ENCODE measurements at places on chromosomes 7 and 10. TPM values are rescaled to one million over a fixed set of nuclear protein-coding genes. Genes with fewer than 3 reads are reported as not detected.

The OLAH gene
- 4.0 TPM for total RNA-seq

The OR6B1 gene
- not detected for total RNA-seq

The NPY4R2 gene
- not detected for total RNA-seq

The GLI3 gene
- not detected for total RNA-seq

The MKX gene
- total RNA-seq = 0.23 TPM

The TAS2R4 gene
- 0.65 TPM for total RNA-seq

The C7orf33 gene
- not detected for total RNA-seq

The INSYN2A gene
- total RNA-seq = not detected

The CRYGN gene
- total RNA-seq = 0.35 TPM

- no peak for DNase-seq
Observed at GRCh38 chr10:23157691-23158369, 34.3 kb upstream of the PTF1A start.

DNA sequence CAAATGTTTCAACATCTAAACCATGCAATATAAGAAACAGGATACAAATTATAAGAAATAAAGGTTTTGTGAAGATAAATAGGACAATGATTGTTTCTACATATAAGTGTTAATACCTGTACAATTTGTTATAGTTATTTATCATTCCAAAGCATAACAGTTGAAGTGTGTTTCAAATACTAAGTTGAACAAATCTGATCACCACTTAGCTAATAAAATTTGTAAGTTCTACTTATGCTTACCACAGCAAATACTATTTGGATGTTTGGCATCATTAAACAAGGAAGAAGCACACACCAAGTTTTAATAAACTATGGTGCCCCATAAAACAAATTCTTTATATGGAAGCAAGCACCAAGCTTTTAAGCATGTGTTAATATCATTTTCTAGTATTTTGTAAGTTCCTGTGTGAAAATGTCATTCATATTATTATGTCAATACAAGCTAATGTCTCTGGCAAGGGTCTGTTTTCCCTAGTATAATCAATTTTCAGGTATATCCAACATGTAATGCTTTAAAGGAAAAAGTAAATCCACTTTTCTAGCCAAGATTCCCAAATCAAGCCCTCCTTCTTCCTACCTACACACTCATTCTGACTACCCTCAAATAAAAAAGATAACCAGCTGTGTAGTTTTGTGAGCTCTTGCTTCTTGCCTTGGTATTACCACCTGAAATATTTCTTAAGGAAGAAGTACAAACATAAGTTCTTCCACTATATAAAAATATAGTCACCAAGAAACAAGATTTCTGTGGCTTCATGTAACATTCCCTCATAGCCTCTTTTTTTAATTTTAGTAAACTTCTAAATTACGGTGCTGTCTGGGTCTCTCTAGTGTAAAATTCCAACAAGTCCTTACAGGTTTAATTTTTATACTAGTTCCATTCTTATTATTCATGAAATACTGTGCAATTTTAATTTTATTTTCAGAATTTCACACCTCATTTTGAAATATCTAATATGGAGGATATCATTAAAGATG is 9.2 kb downstream of the SKAP2 start:
- DNase-seq = no peak

DNA sequence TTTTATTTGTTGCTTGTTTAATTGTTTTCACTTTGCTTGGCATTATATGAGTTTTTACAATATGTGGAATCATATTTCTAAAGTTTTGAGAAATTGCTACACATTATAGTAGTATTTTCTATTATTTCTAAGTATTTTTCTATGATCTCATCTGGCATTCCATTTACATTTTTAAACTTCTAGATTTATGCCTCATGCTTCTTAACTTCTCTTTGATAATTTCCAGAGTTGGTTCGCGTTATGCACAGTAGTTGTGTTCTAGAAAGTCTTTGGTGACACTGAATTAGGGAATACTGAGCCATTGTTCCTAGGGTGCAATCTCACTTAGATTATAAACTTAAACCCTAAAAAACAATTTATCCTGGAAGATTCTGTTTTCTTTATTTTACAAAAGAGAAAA is 129.2 kb downstream of the GNAI1 start:
- no peak for DNase-seq

- no peak for DNase-seq
Observed at GRCh38 chr10:11339660-11340059, 271.8 kb downstream of the USP6NL start.

GRCh38 chr7:157139810-157140510 is 1.2 kb downstream of the UBE3C start:
- peak; percentile 52 for DNase-seq

- no peak for DNase-seq
Observed at GRCh38 chr10:42898037-42898960, 115.7 kb downstream of the BMS1 start.

- no peak for DNase-seq
Observed at GRCh38 chr7:22809902-22810642, 12.6 kb downstream of the TOMM7 start.

DNA sequence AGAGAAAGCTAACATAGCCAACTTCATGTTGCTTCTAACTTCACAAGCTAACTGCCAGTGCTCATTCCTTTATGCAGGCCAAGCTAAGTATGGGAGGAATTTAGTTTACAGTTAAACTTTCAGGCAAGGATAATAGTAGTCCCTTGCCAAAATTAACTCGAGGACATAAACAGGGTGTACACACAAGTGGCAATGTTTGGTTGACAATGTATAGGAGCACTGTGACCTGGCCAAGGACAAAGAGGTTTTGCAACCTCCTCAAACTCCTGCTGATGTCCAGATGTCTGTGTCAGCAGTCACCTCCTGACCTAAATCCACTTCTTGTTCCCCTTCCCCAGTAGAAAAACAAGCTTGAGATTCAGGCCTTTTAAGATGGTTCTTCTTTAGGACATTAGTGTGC is 494.6 kb upstream of the KLF6 start:
- DNase-seq = no peak

DNA sequence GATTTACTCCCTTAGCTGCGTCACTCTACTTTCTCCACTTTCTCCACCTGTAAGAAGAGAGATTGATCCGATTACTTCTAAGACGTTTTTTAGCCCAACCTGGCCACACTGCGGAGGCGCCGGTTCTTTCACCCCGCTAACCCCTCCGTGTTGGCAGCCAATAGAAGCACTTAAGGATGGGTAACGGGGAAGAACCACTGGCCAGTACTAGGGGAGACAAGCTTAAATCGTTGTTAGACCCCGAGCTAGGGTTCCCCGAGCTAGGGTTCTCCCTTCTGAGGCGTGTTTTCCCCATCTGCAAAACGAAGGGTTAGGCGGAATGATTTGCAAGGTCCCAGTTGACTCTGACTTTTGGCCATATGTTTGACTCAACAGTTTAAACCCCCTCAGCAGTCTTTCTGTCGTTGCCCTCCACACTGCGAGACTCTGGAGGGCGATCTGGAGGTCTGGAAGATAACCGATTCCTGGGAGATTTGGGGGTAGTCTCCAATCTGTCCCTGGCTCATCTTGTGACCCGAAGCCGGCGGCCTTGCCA is 644 bp downstream of the UMAD1 start:
- DNase-seq = no peak

GRCh38 chr7:113917840-113918239 is 969 bp downstream of the PPP1R3A start:
- no peak for DNase-seq

DNA sequence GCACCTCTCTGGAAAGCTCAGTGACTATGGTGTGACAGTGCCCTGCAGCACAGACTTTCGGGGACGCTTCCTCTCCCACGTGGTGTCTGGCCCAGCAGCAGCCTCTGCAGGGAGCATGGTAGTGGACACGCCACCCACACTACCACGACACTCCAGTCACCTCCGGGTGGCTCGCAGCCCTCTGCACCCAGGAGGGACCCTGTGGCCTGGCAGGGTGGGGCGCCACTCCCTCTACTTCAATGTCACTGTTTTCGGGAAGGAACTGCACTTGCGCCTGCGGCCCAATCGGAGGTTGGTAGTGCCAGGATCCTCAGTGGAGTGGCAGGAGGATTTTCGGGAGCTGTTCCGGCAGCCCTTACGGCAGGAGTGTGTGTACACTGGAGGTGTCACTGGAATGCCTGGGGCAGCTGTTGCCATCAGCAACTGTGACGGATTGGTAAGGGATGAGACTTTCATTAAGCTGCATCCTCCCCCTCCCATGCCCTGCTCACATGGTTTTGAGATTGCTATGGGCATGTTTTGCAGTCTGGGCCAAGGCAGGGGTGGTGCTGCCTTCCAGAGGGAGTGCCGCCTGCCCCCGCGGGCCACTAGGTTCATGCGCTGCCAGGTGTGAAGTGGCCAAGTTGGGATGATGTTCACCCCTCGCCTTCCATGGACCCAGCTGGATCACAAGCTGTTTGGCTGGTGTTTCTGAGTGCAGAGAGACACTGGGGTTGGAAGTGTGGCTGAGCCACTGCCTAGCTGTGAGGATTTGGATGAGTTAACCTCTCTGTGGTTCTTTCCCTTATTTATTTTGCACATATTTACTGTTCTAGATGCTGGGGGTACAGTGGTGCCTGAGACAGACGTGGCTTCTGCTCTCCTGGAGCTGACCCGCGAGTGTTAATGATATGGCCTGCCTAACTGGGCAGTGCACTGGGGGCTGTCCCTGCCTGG is 2.5 kb downstream of the ADAMTS14 start:
- no peak for DNase-seq

DNA sequence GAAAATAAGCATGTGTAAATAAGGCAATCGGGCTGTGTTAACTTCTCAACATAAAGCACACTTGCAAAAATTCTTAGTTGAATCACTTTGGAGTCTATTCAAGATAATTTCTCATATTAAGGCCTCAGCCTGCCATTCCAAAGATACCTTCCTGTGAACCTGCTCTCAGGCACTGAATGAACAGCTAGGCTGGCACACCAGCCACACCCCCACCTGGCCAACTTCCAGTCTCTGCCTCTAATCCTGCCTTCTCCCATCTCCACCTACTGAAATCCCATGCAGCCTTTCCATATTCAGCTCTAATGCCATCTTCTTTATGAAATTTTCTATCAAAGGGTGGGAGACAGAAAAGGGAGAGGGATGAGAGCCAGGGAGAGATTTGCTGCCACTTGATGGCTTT is 17.1 kb upstream of the MACROH2A2 start:
- no peak for DNase-seq

GRCh38 chr7:47035522-47035921 is 546.4 kb downstream of the TNS3 start:
- DNase-seq = no peak

DNA sequence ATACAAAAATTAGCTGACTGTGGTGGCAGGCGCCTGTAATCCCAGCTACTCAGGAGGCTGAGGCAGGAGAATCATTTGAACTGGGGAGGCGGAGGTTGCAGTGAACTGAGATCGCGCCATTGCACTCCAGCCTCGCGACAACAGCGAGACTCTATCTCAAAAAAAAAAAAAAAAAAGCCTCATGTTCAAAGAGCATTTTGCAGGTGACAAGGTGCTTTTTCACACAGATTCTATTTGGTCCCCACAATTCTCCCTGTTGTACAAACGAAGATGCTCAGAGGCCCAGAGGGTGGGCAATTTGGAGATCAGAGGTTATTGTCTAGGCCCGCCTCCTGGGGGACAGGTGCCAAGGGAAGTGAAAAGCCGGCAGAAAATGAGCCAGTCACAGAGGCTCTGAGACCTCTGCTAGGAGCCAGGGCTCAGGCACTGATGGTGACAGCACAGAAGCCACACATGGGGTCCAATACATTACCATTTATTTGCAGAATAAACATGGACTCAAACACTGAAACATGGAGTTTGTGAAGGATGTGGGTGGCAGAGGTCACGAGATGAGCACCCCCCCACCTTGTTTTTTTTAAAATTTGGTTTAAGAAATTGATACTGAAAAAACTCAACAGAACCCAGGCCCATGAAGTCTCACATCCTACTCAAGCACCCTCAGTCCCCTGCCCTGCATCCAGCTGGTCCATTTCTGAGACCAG is 882 bp upstream of the GAL3ST4 start:
- DNase-seq = no peak

- DNase-seq = no peak
Observed at GRCh38 chr10:91681361-91682276, 48.7 kb upstream of the PPP1R3C start.

DNA sequence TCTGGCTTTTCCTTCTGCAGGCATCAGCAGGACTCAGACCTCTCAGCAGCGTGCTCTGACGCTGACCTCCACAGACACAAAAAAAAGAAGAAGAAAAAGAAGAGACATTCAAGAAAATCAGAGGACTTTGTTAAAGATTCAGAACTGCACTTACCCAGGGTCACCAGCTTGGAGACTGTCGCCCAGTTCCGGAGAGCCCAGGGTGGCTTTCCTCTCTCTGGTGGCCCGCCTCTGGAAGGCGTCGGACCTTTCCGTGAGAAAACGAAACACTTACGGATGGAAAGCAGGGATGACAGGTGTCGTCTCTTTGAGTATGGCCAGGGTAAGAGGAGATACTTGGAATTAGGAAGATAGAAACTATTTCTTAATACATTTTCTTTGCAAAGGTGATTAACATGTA is 115.7 kb downstream of the CYTH3 start:
- DNase-seq = no peak

GRCh38 chr10:99685597-99685967 is 26.3 kb downstream of the ENTPD7 start:
- DNase-seq = no peak

DNA sequence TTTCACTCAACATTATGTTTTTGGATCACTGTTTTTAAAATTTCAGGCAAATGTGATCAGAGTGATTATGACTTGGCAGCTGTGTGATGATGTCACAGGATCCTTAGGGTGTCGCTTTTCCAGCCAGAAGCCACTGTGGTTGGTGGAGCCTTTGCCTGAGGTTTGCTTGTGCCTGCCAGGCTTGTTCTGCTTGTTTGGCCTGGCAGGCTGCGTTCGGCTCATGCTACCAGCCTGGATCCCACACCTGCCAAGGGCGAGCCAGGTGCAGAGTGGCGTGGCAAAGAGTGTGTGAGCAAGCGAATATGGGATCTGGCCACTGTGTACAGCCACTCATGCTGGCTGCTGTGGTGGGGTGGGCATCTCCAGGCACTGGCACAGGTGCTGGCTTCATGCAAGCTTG is 55.7 kb downstream of the ADK start:
- no peak for DNase-seq

- no peak for DNase-seq
Observed at GRCh38 chr10:86569335-86569734, 47.7 kb upstream of the WAPL start.

GRCh38 chr10:14736600-14737081 is 38.1 kb downstream of the FAM107B start:
- no peak for DNase-seq

DNA sequence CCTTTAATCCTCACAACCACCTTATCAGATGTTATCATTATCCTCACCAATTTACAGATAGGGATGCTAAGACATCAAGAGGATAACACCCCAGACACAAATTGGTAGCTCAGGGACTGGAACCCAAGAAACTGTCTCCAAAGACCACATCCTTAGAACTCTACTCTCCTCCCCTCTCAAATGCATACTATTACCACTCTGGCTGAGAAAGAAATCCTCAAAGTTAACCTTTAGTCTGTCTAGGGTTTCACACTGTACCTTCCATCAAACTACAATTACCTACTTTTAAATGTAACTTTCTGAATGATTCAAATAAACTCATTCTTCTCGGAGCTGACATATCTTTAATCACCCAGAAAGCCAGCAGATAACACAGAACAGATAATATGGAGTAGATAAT is 6.6 kb downstream of the EZH2 start:
- DNase-seq = no peak
